B cell (primary cell): ENCODE measurements at places on chromosomes 13 and 19.
A peak's percentile ranks its signal among the peaks of the same experiment; 100 is the strongest.

- DNase-seq, result peak; percentile 67
These were observed 1.2 kb downstream of the SAMD1 start for GRCh38 chr19:14089412-14089661.

DNA sequence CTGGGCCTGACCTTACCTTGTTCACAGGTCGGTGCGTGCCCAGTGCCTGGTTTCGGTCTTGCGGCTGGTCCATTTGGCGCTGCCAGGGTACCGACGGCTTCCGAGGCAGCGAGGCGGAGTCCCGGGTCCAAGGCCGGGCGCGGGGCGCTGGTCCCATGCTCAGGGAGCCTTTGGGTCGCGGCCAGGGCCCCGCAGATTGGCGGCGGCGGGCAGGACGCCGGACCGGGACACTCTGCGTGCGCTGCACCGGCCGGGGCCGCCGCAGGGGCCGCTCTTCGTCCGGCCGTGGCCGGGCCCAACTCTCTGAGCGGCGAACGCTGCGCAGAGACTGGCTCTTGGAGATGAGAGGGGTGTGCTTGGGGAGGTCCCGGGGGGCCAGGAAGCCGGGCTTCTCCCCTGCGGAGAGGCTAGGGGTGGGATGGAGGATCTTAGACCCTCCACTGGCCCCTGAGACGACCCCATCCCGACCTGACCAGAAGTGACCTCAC is 3.4 kb upstream of the WIZ start:
- no peak for DNase-seq

GRCh38 chr13:82713687-82714405 is 1168.4 kb downstream of the SLITRK1 start:
- no peak for DNase-seq

DNA sequence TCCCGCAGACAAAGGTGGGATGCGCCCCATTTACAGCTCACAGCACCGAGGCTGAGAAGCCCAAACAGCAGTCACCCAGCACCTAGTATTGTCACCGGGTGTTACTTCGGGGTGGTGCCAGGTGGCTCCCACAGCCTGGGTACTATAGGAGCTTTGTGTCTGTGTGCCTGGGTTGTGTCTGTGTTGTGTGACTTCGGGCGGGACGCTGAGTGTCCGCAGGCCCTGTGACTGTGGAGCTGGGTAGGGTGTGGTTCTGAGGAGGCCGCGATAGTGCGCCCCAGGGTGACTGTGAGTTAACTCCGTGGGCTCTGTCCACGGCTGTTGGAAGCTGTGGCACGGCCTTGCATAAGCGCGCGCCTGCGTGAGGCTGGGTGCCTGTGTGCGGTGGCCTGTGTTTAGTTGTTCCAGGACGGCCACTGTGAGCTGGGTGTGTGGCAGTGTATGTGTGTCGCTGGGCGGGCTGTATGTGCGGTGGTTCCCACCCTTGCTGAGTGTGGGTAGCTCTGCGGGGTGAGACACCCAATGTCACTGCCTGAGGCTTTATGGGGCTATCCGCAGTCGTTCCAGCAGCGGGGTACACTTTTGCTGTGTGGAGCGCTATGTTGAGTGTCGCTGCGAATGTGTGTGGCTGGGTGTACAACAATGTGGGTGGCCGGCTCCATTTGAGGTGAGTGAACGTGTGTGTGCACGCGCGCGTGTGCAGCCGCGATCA is 559 bp upstream of the SSBP4 start:
- DNase-seq, result peak; percentile 56

DNA sequence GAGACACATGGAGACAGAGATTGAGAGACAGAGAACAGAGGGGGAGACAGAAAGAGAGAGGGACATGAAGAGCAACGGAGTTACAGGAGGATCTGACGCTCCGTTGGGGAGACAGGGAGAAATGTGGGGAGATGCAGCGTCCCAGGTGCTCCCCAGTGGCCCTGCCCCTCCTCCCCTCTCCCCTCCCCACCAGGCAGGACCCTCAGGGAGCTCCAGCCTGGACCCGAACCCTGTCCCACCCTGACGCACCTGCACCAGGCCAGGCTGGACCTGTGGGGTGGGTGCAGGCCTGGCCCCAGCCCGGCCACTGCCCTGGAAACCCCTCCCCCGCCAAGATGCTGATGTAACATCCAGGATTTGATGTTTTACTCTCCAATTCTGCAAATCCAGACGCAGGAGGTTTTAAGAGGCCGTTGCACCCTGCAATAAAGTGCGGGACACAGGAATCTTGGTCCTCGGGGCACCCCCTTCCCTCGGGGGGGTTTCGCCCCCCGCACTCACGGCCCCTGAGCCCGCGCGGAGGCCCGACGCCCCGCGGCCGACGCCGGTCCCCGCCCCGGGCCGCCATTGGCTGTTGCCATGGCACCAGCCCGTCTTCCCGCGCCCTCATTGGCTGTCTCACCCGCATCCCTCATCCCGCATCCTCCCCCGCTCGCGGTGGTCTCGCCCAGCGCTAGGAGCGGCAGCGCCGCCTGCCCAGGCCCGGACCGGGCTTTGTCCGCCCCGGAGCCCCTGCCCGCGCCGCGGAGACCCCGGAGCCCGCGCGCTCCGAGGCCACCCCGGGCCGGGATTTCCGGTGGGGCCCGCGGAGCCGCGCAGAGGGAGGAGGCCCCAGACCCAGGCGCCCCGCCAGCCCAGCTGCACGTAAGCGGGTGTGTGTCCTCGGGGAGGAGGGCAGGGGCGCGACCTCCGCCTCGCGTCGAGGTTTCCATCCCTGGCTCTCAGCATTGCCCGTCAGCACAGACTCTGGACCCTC is at the start of gene APC2:
Gene APC2, plus strand, starts transcription at position 655 of the 976 bp plus-strand sequence. CDS start 2,881 bp downstream, outside the sequence.
- DNase-seq, result peak; percentile 55

DNA sequence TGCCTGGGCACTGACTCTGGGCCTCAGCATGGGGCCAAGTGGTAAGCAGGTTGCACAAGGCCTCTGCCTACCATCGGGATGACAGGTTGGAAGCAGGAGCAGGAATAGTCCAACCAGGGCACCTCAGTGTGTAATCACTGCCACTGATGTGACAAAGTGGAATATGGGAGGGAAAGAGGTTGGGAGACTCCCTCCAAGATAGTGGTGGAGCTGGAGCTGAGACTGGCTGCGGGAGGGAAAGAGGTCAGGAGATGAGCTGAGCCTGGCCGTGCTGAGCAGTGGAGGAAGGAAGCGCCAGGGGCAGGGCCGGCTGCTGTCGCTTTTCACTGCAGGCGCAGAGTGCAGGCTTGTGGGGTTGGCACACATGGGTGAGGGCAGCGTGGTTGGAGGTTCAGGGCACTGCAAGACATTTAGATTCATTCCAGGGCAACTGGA is 6.8 kb downstream of the UPF3A start:
- no peak for DNase-seq

DNA sequence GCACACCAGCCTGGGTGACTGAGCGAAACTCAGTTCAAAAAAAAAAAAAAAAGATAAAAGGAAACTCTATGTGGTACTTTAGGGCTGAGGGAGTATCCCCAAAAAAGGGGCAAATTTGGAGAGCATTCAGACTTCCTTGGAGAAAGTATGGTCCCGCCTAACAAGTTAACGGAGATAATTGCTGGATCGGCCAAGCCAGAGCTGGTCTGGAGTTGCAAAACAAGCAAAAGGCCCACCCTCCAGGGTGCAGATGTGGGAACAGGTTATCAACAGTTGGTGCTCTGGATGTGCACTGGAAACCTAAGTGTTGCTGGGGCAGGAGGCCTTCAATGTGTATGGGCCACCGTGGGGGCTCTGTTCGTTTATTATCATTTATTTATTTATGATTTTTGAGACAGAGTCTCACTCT is 2.8 kb downstream of the IQCN start:
- DNase-seq, result peak; percentile 74

GRCh38 chr13:112177450-112178288 is 110.7 kb downstream of the SOX1 start:
- DNase-seq, result no peak

DNA sequence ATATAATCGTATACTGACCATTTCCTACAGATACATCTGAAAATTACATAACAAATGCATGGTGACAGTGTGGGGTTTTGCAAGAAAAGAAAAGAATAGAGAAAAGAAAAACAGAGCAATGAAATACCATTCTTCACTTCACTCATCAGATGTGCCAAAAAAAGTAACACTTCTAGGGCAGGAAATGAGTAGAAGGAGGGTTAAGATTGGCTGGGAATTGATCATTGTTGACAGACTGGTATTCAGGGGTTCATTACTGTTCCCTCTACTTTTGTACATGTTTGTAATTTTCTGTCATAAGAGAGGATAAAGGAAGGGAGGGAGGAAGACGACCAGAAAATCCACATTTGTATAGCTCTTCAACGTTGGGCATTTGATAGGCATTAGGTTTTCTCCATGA is 31.5 kb downstream of the ABCC4 start:
- no peak for DNase-seq

DNA sequence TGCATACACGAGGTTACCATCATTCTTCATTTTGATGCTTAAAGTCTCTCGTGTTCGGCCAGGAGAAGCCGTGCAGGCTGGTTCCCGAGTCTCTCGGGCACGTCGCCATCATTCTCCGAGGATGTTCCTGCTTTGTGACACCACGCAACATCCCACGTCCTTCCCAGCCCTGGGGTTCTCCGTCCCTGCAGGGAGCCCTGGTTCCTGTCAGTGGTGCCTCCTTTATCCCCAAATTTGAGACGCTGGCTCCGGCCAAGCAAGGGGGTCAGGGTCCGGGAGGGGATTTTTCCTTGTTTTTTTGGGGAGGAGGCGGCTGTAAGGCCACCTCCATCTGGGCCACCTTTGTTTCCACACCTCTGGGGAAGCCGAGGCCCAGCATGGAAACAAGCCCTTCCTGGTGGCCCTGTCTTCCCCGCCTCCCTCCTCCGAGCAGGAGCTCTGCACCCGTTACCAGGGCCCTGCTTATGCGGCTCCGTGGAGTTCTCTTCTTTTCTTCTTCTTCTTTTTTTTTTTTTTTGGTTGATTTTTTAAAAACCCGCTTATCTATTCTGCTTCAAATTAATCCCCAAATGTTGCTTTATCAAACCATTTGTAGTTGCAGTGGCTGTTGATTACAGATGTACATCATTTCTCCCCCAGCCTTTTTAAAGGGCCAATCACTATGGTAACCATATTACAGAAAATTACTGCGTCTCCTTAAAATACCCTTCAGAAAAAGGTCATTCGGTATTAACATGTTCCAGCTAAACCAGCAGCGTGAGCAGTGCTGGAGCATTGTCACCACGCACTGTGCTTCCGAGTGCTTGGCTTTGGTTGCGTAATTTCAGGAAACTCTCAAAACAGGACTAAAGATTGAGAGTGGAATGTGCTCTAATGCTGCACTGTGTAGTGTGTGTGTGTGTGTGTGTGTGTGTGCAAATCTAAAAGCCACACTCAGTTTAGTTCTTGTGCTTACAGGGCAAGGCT is 50.4 kb downstream of the TEX29 start:
- no peak for DNase-seq

GRCh38 chr19:46629546-46630025 is 4.7 kb upstream of the PTGIR start:
- peak; percentile 34 for DNase-seq

GRCh38 chr19:35407619-35408018 is 36.8 kb downstream of the GPR42 start:
- DNase-seq, result no peak

GRCh38 chr13:45055198-45055901 is 65.0 kb upstream of the GTF2F2 start:
- DNase-seq, result no peak

DNA sequence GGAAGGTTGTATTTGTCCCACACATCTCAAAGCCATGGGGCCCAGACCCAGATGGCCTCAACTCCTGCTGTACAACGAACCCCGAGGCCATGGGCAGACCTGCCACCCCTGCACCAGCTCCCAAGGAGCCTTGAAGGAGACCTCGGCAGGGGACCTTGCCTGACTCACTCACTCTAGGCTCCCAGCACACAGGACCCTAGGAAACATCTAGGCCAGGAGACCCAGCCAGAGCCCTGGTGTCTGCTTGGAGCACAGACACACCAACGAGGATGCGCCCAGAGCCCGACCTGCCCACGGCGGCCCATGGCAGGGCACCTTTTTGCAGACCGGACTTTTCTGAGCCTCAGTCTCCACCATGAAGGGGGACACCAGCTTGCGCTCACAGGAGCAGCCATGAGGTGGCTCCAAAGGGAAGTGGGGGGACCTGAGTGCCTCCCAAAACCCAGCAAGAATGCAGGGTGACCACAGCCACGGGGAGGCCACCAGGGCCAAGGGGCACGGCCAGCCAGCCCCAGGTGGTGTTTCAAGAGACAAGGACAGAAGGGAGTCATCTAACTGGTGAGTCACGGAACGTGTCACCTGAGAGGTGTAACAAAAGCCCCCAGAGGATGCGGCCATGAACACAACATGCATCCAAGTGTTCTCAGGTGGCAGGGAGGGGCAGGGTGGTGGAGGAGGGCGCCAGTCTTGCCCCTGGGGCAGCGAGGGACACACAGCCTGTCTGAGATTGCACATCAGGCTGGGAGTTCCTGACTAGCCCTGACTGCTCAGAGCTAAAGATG is 4.9 kb upstream of the CERS1 start:
- no peak for DNase-seq
